ENCODE measurements at places on chromosomes 3 and 15. TPM values are rescaled to one million over a fixed set of nuclear protein-coding genes. Genes with fewer than 3 reads are reported as not detected.

- H3K4me3 ChIP-seq = no peak overlapping the region
- H3K27ac ChIP-seq = no peak overlapping the region
- peaks cover 24% of the 10 kb centered on the region for H3K4me1 ChIP-seq
- H3K36me3 ChIP-seq = no peaks in the 10 kb centered on the region
These were observed 87.5 kb downstream of the RORA start for GRCh38 chr15:61141497-61142125.

DNA sequence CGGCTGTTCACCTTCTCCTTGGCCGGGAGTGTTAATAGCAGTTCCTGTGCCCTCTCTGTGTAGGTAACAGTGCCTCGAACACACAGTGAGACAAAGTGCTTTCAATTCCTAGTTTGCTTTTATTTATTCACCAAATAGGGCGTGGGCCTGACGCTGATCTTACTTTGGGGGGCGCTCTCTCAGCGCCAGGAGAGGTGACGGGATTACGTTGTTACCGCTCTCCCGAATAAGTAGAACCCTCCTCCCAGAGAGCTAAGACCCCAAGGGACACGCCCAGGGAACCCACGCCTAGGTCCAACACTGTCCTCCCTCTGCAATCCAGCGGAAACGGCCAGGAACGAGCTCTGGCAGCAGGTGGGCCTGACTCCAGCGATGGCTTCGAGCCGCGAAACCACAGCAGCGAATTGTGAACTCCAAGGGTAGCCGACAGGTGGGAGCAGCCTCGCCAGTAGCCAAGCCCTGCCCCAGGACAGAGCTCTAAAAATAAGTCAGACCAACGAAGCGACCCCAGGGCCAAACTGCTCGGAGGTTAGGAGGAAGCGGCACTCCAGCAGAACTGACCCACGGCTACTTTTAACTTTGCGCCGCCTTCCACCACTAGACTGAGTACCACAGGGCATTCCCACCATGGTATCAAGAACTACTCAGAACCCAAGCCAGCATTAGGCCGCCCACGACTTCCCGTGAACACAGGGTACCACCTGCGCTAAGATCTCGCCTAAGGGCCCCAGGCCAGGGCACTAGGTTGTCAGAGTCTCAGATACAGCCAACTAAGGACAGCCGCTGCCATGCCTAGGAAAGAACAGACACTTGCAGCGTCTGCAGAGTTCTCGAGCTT, 1.6 kb upstream of the SIN3A start:
- DNase-seq = peak; percentile 88
- no peaks in the 10 kb centered on the region for H3K36me3 ChIP-seq
- H3K27me3 ChIP-seq = no peaks in the 10 kb centered on the region
- H3K4me1 ChIP-seq = peaks cover 21% of the 10 kb centered on the region
- H3K4me3 ChIP-seq = peak overlapping the region; percentile 80

DNA sequence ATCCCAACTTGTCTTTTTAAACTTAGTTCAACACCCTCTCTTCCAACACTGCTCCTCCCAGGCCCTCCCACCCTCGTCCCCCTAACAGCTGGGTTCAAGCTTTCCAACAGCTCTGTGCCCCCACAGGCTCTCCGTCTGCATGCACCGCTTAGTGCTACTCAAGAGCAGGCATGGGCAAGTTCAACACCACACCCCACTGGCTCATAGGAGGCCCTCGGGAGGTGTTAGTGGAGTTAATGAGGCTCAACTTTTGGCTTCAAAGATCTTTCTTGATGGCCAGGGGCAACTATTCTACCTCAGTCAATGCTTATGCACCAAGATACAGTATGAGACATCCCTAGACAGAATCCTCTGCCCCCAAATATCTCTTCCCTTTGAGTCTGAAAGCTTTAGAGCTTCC, 114.4 kb downstream of the ANP32A start:
- no peak overlapping the region for H3K27ac ChIP-seq
- no peaks in the 10 kb centered on the region for H3K27me3 ChIP-seq
- no peaks in the 10 kb centered on the region for H3K36me3 ChIP-seq

DNA sequence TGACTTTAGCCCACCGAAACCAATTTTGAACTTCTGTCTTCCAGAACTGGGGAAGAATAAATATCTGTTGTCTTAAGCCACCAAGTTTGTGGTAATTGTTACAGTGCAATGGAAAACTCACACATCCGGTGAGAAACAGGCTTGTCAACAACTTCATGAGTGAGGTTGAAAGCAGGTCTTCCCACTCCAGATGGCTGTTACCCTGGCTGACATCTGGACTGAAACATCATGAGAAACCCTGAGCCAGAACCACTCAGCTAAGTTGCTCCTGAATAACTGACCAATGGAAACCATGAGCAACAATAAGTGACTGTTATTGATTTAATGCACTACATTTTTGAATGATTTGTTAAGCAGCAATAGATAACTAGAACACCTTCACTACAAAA, 10.3 kb downstream of the ACSBG1 start:
- H3K27me3 ChIP-seq = no peaks in the 10 kb centered on the region
- no peaks in the 10 kb centered on the region for H3K36me3 ChIP-seq
- H3K4me1 ChIP-seq = peaks cover 10% of the 10 kb centered on the region
- H3K4me3 ChIP-seq = no peak overlapping the region
- no peak for DNase-seq

GRCh38 chr15:36230776-36231175, 348.6 kb upstream of the CDIN1 start:
- no peak for DNase-seq
- H3K36me3 ChIP-seq = no peaks in the 10 kb centered on the region
- H3K4me1 ChIP-seq = no peaks in the 10 kb centered on the region
- no peaks in the 10 kb centered on the region for H3K27me3 ChIP-seq
- H3K27ac ChIP-seq = no peak overlapping the region

DNA sequence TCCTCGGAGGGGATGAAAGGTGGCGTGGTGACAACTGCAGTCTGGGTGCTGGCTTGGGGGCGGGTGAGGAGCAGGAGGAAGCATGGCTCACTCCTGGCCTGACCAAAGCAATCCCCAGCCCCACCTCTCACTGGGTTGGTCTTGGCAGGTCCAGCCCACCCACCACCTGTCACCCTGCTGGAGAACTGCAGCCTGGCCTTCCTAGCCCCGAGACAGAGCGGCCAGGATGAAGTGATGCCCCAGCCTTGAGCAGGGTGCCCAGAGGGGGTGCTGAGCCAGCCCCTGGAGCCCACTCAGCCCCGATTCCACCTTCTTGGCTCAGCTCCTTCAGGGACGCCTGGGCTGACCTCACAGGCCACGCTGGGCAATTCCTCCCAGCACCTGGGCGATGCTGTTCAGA, 89.9 kb downstream of the IQSEC1 start:
- peaks cover 20% of the 10 kb centered on the region for H3K4me1 ChIP-seq
- H3K36me3 ChIP-seq = no peaks in the 10 kb centered on the region
- no peak for DNase-seq
- H3K27me3 ChIP-seq = no peaks in the 10 kb centered on the region
- peak overlapping the region; percentile 56 for H3K27ac ChIP-seq
- H3K4me3 ChIP-seq = no peak overlapping the region

GRCh38 chr3:149421764-149422163, 44.3 kb upstream of the TM4SF1 start:
- no peaks in the 10 kb centered on the region for H3K4me1 ChIP-seq
- H3K4me3 ChIP-seq = no peak overlapping the region

GRCh38 chr3:155233213-155233612, 60.3 kb downstream of the STRIT1 start:
- H3K4me1 ChIP-seq = peaks cover 25% of the 10 kb centered on the region
- no peaks in the 10 kb centered on the region for H3K27me3 ChIP-seq
- H3K4me3 ChIP-seq = no peak overlapping the region
- DNase-seq = peak; percentile 97
- peak overlapping the region; percentile 98 for H3K27ac ChIP-seq

Gene MEGF11
- not detected for total RNA-seq

DNA sequence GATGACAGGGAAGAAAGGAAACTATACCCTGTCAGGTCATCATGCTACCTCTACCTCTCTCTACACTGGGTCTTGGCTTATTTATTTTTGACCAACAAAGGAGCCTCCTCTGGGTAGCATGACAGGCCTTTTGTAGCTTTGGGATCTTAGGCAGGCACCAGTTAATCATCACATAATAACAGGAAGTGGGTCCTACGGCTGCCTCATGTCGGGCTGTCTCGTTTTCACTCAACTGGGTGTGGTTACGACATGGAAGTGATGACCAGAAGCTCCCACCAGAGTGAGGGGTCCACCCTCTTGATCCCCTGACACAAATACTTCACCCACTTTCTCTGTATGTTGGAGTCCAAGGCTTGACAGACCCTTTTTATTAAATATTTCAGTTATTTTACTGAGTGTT, 105.3 kb downstream of the CD47 start:
- H3K27me3 ChIP-seq = no peaks in the 10 kb centered on the region
- DNase-seq = no peak
- no peaks in the 10 kb centered on the region for H3K36me3 ChIP-seq
- no peak overlapping the region for H3K4me3 ChIP-seq
- peaks cover 15% of the 10 kb centered on the region for H3K4me1 ChIP-seq

Gene GADL1
- 0.46 TPM for total RNA-seq

Gene CTXN2
- not detected for total RNA-seq

GRCh38 chr3:188432802-188433520, 279.0 kb downstream of the LPP start:
- H3K4me3 ChIP-seq = no peak overlapping the region
- no peak for DNase-seq
- H3K4me1 ChIP-seq = peaks cover 30% of the 10 kb centered on the region
- no peaks in the 10 kb centered on the region for H3K27me3 ChIP-seq

DNA sequence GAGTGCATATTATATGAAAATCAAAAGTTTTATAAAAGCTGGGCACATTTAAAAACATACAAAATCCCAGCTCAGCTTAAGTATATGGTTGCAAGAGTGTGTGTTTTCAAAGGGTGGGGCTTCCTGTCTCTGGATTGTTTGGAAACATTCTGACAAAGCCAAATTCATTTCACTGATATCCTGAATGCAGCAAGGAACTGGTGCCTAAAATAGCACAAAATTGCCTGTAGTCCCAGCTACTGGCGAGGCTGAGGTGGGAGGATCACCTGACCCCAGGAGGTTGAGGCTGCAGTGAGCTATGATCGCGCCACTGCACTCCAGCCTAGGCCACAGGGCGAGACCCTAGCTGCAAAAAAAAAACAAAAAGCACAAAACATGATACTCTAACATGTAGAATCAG, 13.0 kb upstream of the TJP1 start:
- no peak overlapping the region for H3K4me3 ChIP-seq
- no peaks in the 10 kb centered on the region for H3K36me3 ChIP-seq
- no peaks in the 10 kb centered on the region for H3K27me3 ChIP-seq

- no peaks in the 10 kb centered on the region for H3K27me3 ChIP-seq
- H3K4me3 ChIP-seq = no peak overlapping the region
- DNase-seq = no peak
- H3K27ac ChIP-seq = no peak overlapping the region
These were observed 38.3 kb upstream of the ARHGEF3 start for GRCh38 chr3:56839784-56840715.

DNA sequence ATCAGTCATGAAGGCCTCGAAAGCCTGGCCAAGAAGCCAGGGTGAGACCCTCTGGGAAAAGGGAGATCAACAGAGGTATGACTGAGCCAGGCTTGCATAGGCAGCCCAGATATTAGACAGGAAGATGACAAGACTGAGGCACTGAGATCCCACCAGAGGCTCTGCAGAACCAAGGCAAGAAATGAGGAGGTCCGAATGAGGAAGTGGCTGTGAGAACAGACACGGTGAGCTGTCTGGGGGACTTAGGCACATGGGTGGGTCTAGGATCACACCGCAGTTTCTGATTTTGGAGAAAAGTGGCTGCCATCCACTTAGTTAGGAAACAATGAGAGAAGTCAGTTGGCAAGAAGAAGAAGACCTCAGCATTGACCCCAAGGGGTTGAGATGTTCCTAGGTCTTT, 31.5 kb upstream of the PRSS50 start:
- H3K27me3 ChIP-seq = no peaks in the 10 kb centered on the region
- H3K36me3 ChIP-seq = no peaks in the 10 kb centered on the region
- H3K27ac ChIP-seq = no peak overlapping the region
- H3K4me3 ChIP-seq = no peak overlapping the region
- no peaks in the 10 kb centered on the region for H3K4me1 ChIP-seq

GRCh38 chr15:34512628-34513027, 70.8 kb downstream of the GOLGA8B start:
- H3K4me1 ChIP-seq = no peaks in the 10 kb centered on the region
- no peaks in the 10 kb centered on the region for H3K36me3 ChIP-seq
- DNase-seq = no peak
- H3K4me3 ChIP-seq = no peak overlapping the region
- H3K27ac ChIP-seq = no peak overlapping the region

GRCh38 chr3:101104321-101104720, 111.1 kb upstream of the ABI3BP start:
- DNase-seq = no peak
- H3K4me1 ChIP-seq = no peaks in the 10 kb centered on the region
- H3K4me3 ChIP-seq = no peak overlapping the region
- no peaks in the 10 kb centered on the region for H3K36me3 ChIP-seq
- no peak overlapping the region for H3K27ac ChIP-seq
- H3K27me3 ChIP-seq = no peaks in the 10 kb centered on the region

DNA sequence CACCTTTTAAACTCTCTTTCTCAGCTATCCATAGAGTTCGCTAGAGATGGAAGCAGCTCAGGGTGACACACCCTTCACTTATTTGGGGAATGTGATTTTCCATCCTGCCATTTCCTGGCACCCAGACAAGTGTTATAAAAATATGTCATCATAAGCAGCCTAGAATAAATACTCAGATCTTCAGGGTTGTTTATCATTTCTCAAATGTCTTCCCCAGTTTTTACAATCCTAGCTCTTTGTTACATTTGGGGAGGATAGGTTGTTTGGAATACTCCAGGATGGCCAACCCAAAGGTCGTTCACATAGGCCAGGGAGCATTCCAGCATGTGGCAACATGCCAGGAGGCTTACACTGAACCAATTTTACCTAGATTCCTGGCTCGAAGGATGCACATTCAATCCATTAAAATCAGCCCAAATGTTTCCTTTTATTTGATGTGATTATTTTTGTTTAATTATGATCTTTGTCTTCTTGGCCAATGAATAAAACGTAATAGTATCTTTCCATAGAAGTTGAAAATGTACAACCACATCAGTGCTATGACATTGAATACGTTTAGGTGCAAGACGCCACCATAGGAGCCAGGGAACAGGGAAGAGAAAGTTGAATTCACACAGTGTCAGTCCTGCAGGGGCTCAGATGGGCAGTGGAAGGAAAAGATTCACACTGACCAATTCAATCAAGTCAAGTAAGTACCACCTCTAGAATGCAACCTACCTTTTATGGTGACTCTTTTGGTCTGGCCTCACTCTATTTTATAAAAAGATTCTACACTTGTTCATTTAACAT, 537.7 kb upstream of the MDFIC2 start:
- DNase-seq = peak; percentile 11
- no peaks in the 10 kb centered on the region for H3K4me1 ChIP-seq
- H3K36me3 ChIP-seq = no peaks in the 10 kb centered on the region
- H3K4me3 ChIP-seq = no peak overlapping the region
- no peaks in the 10 kb centered on the region for H3K27me3 ChIP-seq

All from gastrocnemius medialis (tissue), 4 donors.